ENCODE measurements at places on chromosomes 6 and 20.
A peak's percentile ranks its signal among the peaks of the same experiment; 100 is the strongest.

DNA sequence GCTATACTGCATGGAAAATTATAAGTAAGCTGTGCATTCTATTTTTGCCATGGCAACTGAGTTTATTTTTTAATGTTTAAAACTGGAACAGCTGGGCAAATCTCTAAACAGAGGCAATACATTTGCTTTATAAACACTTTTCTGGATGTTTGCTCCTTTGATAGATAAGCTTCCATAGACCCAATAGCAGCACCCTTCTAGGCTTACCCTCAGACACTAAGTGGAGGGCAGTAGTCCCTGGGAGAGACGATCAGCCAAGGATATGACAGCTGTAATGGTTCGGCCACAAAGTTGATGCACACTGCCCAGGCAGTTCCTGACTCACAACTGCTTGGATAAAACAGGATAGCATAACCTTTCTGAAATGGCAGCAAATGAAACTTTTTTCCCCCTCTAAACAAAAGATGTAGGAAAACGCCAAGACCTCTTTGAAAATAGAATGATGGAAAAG, 8.5 kb upstream of the MRPS10 start:
- no peak for DNase-seq

GRCh38 chr20:2603816-2604505, 48.5 kb upstream of the NOP56 start:
- no peak for DNase-seq

DNA sequence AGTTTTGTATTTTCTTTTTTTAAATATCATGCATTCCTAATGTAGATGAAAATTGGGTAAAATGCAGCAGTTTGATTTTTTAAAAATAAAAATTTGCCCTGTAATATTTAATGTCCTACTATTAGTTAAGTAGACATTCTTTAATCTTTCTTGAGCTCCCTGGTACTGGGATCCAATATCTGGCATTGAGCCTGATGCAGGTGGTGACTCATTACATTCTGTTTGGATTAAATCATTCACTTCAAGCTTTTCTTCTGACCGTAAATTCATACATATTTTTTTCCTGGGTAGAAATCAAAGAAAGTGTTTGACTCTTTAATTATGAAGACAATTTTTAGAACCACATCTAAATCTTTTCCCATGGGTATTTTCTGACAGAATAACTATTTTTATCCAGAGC, 768.8 kb upstream of the SLC35B3 start:
- DNase-seq, result no peak

DNA sequence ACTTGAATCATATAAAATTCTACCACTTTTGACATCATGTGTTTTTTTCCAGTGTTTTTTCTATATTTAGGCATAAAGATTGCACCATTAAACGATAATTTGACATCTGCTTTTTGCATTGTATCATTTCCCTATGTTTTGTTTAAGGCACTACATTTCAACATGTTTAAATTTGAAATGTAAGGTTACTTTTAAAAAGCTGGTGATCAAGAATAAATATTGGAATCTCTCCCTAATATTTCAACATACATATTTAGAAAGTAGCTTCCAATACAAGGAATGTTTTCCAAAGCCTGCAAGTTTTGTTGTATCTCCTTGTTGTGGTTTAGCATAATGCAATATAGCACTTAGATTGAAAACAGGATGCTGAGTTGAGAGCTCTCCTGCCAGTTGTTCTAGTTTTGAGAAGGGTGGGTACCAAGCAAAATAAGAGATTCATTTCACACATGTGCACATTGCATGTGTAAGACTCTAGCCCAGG, 76.5 kb downstream of the SYNJ2 start:
- DNase-seq, result no peak

- DNase-seq, result no peak
Observed at GRCh38 chr6:96923871-96924493, 546 bp upstream of the KLHL32 start.

GRCh38 chr6:144725736-144726522, 440.8 kb downstream of the UTRN start:
- no peak for DNase-seq

DNA sequence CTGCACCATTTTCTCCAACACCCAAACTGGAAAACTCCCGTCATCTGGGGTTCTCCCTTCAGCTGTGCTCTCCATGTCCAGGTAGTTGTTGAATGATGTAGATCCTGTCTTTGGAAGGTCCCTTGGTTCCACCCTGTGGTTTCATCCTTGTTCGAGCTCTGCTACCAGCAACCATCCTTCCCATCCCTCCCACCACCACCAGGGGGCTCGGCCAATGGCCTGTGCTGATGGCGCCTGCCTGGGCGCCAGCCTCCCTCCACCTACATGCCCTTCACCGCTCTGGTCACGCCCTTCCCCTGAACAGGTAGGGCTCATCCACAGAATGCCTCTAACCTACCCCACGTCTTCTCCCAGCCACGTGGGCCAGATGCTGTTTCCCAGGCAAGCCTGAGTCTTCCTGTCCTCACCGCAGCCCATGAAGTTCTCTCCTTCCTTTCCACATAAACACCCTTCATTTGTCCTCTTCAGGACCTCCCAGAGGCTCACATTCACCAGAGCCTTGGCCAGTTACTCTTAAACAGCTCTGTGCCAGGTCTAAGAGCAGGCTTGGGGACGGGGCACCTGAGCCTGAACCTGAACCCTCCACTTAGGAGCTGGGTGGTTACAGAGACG, 75.1 kb upstream of the DUSP22 start:
- peak; percentile 55 for DNase-seq

GRCh38 chr6:133802861-133803260, 86.1 kb upstream of the TCF21 start:
- DNase-seq, result no peak

- DNase-seq, result no peak
Observed at GRCh38 chr6:10373642-10374359, 41.1 kb downstream of the TFAP2A start.

- no peak for DNase-seq
Observed at GRCh38 chr20:64222851-64223525, 32.6 kb upstream of the PCMTD2 start.

DNA sequence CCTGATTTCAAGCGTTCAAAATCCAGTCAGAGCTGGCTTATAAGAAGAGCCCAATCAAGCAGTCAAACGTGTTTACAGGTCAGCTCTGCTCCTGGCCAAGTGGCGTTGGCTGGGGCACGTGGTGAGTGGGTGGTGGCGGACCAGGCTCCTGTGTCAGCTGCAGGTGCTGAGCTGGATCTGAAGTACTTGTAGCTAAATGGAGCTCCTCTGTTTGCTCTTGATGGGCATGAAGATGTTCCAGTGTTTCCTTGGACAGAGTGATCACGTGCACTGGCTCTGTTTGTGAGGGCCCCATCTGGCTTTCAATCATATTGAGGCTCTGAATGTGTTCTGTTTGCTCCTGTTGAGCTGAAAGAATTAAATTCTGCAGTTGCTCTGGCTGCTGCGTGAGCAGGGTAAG, 10.2 kb upstream of the MICAL1 start:
- no peak for DNase-seq

GRCh38 chr6:12886961-12887775, 170.6 kb downstream of the PHACTR1 start:
- no peak for DNase-seq

- no peak for DNase-seq
Observed at GRCh38 chr20:58111310-58112016, 117.0 kb downstream of the ANKRD60 start.

- no peak for DNase-seq
Observed at GRCh38 chr20:45576995-45577394, 2.1 kb downstream of the WFDC8 start.

- DNase-seq, result no peak
Observed at GRCh38 chr6:3407840-3408239, 49.0 kb downstream of the SLC22A23 start.

GRCh38 chr20:25276533-25277050, 28.7 kb downstream of the PYGB start:
- no peak for DNase-seq

- DNase-seq, result no peak
Observed at GRCh38 chr6:11425431-11425871, 112.1 kb upstream of the TMEM170B start.

- DNase-seq, result no peak
Observed at GRCh38 chr20:41405436-41405835, 38.8 kb upstream of the EMILIN3 start.

DNA sequence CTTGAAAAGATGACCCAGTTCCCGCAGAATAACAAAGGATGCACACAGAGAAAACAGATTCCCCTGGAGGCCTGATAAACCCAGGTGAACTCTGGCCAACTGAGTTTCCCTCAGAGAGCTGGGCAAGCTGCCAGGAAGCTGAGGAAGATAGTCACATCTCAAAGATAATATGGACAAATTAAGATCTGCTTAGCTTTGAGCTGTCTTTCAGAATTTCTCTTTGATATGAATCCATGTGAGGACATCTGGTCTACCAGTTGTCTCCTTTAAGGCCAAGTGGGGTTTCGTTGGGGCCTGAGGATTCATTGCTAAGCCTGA, 59.5 kb downstream of the ID4 start:
- DNase-seq, result no peak

GRCh38 chr6:166707045-166707444, 80.0 kb upstream of the RPS6KA2 start:
- peak; percentile 27 for DNase-seq

- DNase-seq, result no peak
Observed at GRCh38 chr6:82779041-82779440, 286.6 kb downstream of the UBE3D start.

DNA sequence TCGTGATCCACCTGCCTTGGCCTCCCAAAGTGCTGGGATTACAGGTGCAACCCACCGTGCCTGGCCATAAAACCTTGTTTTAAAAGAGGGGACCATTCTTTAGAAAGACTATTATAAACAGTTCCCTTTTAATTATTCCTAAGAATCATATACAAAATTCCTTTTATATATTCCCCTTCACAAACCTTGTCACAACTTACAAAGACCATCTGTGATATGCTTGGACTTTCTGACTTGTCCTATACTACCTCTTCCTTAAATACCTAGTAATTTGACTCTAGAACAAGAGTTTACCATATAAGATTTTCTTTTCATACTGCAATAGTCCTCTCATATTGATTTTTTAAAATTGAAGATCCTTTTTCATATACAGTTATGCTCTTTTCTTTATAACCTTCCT, 135.8 kb upstream of the PRSS16 start:
- no peak for DNase-seq

DNA sequence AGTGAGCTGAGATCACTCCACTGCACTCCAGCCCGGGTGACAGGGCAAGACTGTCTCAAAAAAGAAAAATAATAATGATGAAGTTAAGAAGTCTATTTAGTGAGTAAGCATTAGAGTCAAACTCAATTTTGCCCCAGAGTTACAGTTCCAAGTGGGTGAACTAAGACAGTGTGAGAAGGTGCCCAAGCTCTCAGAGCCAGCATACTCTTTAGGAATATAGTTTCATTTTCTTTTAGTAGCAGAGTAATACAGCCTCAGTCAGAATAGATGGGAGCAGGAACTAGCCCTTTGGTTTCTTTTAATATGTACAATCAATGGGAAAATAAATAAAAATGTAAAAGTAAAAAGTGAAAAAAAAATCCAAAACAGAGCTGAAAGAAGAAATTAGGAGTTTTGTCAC, 87.0 kb upstream of the ADGRF1 start:
- DNase-seq, result no peak

GRCh38 chr6:81381382-81381916, 371.0 kb downstream of the TENT5A start:
- DNase-seq, result no peak

- DNase-seq, result no peak
Observed at GRCh38 chr6:152595499-152595898, 41.7 kb downstream of the SYNE1 start.

GRCh38 chr6:8845690-8846089, 410.3 kb upstream of the SLC35B3 start:
- no peak for DNase-seq

GRCh38 chr20:63933646-63934045, 22.6 kb downstream of the UCKL1 start:
- DNase-seq, result no peak

- DNase-seq, result no peak
Observed at GRCh38 chr6:8780653-8781052, 345.3 kb upstream of the SLC35B3 start.

DNA sequence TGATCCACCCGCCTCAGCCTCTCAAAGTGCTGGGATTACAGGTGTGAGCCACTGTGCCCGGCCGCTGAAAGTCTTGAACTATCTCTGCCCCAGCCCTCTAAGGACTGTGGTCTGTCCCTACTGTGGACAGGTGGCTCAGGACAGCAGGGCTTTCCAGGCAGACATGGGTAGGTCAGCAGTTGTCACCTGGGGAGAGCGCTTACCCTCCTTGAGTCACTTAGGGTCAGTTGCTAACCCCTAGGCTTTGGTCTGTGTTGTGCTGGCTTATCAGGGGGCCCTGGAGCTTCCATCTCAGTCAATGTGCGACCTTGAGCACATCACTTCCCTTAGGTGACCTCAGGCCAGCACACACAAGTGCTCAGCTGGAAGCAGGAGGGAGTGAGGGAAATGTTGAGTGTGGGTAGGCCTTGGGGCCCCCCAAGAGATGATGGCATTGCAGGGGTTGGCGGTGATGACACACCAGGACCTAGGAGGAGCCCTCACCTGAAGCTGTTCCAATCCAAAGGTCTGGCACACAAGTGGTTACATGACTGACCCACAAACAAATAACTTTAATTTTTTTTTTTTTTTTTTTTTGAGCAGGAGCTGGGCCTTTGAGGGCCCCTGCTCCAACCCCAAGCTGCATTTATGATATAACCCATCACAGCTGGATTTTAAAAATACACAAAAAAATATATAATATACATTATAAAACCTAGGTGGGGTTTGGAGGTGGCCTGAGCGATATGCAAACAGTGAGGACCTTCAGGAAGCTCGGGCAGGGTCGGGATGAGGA, 5.1 kb downstream of the RPL10A start:
- DNase-seq, result peak; percentile 32

DNA sequence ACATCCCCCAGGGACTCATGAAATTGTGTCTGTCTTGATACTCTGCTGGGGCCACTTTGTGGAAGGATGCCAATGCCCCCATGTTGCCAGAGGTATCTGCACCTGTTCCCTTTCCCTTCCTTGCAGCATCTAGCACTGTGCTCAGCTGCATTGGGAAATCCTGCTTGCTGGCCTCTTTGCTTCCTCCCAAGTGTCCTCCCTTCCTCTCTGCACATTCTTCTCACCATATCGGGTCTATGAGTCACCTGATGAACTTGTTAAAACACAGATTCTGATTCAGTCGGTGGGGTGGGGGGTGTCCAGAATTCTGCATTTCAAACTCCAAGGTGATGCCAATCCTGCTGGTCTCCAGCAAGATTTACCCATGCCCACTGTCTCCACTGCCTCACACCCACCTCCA, 467.8 kb downstream of the PTPRT start:
- no peak for DNase-seq

- no peak for DNase-seq
Observed at GRCh38 chr6:17086469-17086868, 15.4 kb upstream of the STMND1 start.

DNA sequence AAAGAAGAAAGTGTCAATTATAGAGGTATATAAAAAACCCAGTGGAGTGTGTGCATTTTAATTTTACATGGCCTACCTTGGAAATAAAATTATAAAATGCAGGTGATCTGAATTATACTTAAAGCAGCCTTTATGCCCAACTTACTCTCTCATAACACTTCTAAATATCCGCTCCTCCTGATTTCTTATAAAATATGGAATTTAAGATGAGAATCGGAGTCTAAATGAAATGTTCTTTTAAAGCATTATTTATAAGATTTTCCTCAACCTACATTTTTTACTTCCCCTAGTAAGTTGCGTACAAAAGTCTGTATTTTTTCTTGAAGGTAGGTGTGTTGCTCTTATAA, 3.5 kb downstream of the CITED2 start:
- no peak for DNase-seq
